ENCODE measurements at places on chromosomes 3 and 15.
A peak's percentile ranks its signal among the peaks of the same experiment; 100 is the strongest.

- no peak for DNase-seq
Measured at GRCh38 chr15:66679061-66679656, 22.9 kb upstream of the SMAD6 start.

- DNase-seq = no peak
Measured at GRCh38 chr3:5663601-5664000, 476.1 kb downstream of the EDEM1 start.

DNA sequence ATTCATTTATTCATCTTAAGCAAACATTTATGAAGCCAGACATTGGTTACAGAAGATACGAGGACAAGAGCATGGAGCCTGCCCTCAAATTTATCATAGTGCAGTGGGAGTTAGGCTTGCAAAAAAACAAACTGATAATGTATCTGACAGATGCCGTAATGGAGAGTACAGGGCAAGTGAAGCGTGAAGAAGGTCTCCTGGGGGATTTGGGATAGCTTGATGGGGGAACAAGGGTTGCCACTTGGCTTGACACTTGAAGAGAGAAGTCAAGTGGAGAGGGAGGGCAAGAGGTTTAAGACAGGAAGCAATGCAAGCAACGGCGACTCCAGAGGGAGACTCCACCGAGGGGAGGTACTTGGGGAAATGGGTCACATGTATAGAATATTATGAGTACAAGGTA is 129.3 kb downstream of the SSR3 start:
- no peak for DNase-seq

GRCh38 chr3:108051005-108051404 is 39.8 kb downstream of the CD47 start:
- no peak for DNase-seq

- DNase-seq = no peak
Measured at GRCh38 chr3:61152071-61152470, 99.2 kb downstream of the FHIT start.

GRCh38 chr3:72296477-72297111 is 511.6 kb upstream of the PROK2 start:
- DNase-seq = no peak

DNA sequence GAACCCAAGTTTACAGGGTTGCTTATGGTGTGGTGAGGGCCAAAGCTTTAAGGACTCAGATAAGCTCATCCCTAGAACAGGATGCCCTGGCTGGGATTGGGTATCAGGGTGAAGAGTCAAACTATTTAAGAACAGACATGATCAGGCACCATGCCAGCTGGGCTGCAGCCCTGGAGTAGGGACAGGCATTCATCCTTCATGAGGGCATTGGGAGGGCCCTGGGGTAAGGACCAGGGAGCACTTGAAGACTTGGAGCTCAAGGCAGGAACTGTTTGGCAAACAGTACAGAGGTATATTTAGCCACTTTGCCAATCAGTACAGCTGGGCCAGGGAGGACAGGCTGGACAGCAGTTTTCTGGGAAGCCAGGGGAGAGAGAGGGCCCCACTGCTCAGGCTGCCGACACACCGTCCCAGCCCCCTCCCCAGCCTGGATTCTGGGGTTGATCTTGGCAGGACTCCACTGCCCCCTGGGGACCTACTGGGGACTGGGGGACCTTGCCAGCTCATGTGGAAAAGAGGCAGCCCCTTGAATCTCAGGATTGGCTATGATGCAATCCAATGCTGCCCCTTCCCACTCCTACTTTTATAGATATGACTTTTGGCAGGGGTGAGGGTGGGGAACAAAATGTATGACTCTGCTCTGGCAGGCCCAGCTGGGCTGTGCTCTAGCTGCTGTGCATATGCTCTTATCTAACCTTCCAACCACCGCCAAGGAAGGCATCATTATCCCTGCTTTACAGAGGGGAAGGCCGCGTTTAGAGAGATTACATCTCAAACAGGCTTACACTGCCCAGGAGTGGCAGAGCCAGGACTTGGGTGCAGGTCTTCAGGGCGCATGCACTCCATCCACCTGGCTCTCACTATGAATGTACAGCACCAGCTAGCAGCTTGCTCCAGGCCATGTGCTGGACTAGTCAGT is 2.3 kb downstream of the PLA2G4E start:
- no peak for DNase-seq

GRCh38 chr15:92076541-92076940 is 223.0 kb downstream of the SLCO3A1 start:
- no peak for DNase-seq

GRCh38 chr15:43229977-43230376 is 9.2 kb upstream of the EPB42 start:
- no peak for DNase-seq

DNA sequence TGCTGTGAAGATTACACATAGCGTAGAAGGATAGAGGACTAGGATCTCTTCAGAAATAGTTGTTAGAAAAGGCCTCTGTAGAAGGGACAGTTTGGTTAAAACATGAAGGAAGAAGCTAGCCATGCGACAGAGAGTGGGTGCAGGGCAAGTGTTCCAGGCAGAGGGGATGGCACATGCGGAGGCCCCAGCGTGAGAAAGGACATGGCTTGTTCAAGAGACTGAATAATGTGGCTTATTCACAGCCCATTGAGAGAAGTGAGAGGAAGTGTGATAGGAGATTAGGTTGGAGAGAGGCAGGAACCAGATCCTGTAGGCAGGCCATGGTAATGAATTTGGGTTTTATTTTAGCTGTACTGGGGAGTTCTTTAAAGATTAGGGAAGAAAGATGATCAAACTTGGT is 56.4 kb downstream of the NEO1 start:
- no peak for DNase-seq

DNA sequence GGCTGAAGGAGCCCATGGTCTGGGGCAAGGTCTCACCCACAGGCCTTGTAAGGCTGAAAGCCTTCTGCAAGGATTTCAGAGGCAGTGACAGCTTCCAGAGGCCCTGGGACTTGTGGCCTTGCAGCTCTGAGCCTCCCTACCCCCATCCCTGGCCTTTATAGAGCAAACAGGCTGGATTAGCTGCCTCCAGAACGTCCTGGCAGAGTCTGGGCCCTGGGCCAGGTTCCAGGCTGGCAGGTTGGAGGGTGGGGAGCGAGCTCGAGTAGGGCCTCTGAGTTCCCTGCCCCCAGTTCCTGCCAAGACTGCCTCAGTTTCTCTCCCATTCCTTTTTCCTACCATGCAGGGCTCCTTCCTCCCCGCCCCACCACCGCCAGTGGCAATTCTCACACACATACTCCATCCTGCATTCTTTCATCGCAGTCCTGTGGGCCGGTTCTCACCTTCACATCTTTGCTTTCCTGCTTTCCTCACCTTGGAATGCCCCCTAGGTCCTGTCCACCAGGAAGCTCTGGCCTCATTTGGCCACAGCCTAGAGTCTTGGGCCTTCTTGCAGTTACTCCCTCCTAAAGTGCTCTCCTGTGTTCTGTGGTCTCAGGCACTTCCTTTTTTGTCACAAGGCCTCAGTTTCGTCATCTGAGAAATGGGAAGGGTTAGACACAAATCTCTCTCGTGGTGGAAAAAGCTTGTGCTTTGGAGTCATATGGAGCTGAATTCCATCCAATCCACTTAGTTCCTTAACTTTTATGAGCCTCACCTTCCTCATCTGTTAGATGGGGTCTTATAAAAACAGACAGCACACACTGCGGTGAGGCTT is 2.7 kb downstream of the LMAN1L start:
- no peak for DNase-seq

GRCh38 chr3:54065140-54065539 is 57.2 kb upstream of the CACNA2D3 start:
- DNase-seq = no peak

DNA sequence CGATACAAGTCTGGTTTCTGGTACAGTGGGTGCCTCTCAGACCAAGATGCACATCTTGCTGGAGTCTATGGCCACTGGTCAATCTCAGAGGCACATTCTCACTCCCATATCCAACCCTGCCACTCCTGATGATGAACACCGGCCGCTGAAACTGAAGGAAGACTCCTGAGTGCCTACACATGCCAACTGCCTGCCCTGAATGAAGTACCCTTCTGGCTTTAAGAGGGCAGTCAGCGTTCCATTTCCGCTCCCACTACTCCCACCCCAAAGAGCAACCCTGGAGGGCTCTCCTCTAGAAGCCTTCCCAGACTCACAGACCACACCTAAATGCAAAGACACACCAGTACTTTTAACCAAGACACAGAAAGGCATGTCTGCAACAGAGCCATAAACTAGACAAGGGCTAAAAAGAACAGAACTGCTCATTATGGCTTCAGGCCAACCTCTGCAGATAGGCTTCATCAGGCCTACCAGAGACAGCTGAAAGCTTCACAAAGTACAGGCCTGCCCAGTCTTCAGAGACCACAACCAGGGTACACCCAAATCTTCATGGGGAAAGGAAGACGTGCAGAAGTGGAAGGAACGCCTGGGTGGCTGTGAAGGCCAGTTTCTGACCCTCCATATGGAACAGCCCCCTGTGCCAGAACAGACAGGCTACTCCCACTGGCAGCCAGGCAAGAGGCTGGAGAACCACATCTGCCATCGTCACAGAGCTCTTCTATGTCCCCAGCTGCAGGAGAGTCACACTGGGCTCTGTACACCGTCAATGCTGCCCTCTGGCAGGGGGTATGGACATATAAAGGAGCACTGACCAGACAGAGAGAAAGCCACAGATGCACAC is 14.3 kb downstream of the ANP32A start:
- no peak for DNase-seq

DNA sequence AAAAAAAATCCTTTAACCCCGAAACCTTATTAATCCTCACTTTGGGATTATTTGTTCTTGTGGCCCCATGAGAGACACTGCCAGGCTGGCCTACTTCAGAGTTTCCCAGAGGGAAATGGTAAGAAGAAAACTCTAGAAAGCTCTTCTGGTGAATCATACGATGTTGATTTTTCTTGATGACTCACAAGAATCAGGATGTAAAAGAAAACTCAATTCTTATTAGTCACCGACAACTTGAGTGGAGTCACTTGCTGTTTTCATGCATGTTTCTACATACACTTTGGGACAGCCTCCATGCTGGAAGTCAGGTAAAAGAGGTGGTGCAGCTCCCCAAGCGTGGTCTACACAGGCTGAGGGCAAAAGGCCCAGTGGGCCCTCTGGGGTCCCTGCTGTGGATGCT is 42.8 kb downstream of the MYO5C start:
- DNase-seq = no peak

- DNase-seq = no peak
Measured at GRCh38 chr15:67968966-67969365, 85.1 kb upstream of the PIAS1 start.

GRCh38 chr3:53161820-53162671 is 1.0 kb downstream of the PRKCD start:
- peak; percentile 60 for DNase-seq

- no peak for DNase-seq
Measured at GRCh38 chr15:91966194-91966552, 112.7 kb downstream of the SLCO3A1 start.

- DNase-seq = peak; percentile 41
Measured at GRCh38 chr15:51075826-51076523, 18.7 kb downstream of the TNFAIP8L3 start.

GRCh38 chr15:58212909-58213526 is 74.8 kb downstream of the AQP9 start:
- DNase-seq = no peak

DNA sequence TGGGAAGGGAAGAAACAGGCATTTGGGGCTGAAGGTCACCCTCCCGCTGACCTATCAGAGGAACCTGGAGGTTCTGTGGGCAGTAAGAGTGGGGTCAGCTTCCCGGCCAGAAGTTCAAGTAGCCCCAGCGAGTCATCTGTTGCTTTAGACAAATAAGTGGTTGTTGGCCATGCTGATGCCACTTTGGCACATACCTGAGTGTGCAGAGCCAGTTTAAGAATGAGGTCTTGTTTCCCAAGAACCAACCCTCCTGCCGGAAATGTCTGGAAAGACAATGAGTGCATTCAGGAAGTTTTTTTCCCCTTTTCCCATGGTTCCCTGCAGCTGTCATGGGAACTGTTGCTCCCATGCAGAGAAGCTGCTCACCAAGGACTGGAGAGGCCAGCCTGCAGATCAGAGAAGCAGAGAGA is 166.7 kb downstream of the ZNF621 start:
- DNase-seq = no peak

- peak; percentile 53 for DNase-seq
Measured at GRCh38 chr3:69410301-69410700, 24.4 kb upstream of the FRMD4B start.

DNA sequence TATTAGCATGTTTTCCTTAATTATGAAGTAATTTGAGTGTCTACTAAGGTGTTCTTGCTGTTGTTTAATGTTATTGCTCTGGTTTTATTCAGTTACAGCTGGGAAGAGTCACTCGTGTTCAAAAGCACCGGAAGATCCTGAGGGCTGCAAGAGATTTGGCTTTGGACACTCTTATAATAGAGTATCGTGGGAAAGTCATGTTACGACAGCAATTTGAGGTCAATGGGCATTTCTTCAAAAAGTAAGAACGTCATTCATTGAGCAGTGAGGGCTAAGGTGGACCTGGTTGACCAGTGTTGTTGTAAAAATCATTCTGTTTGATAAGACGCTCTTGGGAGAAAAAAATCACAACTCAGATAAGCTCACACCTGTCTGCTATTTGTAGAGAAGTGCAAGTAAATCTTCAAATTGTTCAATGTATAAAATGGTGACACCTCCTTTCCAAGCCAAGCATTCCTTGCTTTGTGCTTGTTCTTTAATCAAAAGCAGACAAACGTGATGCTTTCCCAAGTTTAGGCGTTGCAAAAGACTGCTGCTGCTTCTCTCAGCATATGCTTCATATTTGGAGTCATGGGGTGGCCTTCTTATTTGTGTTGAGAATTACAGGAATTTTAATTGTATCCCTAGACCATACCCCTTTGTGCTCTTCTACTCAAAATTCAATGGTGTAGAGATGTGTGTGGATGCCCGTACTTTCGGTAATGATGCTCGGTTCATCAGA is 44.2 kb downstream of the SETD5 start:
- DNase-seq = no peak

- DNase-seq = no peak
Measured at GRCh38 chr3:123750209-123750608, 133.9 kb downstream of the MYLK start.

DNA sequence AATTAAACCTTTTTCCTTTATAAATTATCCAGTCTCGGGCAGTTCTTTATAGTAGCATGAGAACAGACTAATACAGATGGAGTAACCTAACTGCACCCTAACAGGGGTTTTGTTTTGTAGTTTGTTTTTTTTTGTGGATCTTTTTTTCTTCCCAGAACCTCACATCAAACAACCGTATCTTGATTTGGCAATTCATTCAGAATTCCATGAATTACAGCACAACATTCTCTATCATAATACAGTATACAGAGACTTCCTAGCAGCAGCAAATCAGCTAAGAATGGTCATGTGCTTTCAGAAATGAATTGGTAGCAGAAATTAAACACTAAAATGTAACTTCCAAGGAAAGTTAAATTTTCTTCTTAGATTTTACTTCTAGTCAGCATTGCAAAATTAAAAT is 114.6 kb downstream of the TMCC1 start:
- DNase-seq = no peak

GRCh38 chr3:146465693-146466465 is 3.5 kb downstream of the PLSCR2 start:
- DNase-seq = no peak

- peak; percentile 13 for DNase-seq
Measured at GRCh38 chr3:4401441-4401840, 65.6 kb downstream of the SUMF1 start.

- DNase-seq = no peak
Measured at GRCh38 chr3:8668216-8668615, 23.6 kb upstream of the SSUH2 start.

GRCh38 chr3:148453781-148454191 is 243.9 kb upstream of the AGTR1 start:
- no peak for DNase-seq

All from activated naive CD8-positive, alpha-beta T cell treated with anti-CD3 and anti-CD28 coated beads for 36 hours (primary cell).